ENCODE measurements at places on chromosomes 4 and X. TPM values are rescaled to one million over a fixed set of nuclear protein-coding genes. Genes with fewer than 3 reads are reported as not detected.

Gene SLC49A3
- 0.81 TPM for total RNA-seq

Gene RNF128
- not detected for total RNA-seq

DNA sequence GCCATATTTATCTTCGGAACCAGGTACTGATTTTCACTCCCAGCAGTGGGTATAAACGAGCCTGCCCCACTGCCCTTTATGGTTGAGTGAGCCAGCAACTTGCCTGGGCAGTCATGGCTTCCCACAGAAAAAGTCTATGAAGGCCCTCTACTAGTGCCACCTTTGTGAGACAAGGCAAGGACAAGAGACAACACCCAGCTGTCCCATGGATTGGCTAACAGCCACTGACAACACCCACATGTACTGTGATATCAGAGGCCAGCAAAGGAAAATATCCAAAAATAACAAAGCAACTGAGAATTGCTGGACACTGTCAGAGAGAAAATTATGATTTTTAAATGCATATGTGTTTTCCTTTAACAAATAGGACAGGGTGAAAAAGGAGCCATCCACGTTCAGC, 248.4 kb upstream of the TTC29 start:
- no peak overlapping the region for H3K27ac ChIP-seq
- DNase-seq = no peak
- H3K36me3 ChIP-seq = no peaks in the 10 kb centered on the region

- H3K27ac ChIP-seq = no peak overlapping the region
- H3K4me3 ChIP-seq = no peak overlapping the region
- no peak for DNase-seq
- H3K4me1 ChIP-seq = peaks cover 21% of the 10 kb centered on the region
Observed at GRCh38 chr4:78061939-78062570, 4.9 kb downstream of the FRAS1 start.

DNA sequence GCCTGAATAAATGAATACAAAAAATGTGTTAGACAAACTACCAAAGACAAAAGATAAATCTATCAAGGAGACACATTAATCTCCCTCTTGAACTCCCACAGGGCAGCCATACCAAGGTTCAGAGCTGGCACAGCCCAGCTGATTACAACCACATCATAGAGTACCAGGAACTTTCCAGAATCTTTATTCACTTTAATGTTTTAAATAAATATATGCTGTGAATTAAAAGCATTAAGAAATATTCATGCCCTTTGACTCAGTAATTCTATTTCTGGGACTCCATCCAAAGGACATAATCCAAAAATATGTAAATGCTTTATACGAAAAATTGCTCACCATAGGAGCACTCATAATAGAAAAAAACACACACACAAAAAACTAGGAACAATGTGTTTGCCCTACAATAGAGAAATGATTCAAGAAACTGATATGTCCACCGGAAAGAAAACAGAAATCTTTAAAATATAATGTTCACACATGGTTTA, 126.0 kb downstream of the LDB2 start:
- H3K27me3 ChIP-seq = no peaks in the 10 kb centered on the region
- H3K27ac ChIP-seq = no peak overlapping the region
- H3K4me1 ChIP-seq = no peaks in the 10 kb centered on the region

DNA sequence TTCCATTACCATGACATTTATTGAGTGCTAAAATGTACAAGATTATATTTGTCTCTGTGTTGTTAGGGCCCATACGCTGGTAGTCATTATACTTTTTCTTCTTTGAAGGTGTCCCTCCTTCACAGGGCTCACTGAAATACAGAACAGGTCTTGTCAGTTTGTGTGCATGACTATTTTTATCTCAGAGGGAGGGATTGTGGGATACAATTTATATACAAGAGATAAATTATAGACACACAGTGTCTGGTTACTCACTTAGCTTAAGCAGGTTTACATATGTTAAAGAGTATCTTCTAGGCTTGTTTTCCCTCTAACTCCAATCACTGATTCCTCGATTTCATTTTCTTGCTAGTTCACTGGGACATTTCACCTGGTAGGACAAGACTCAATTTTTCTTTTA, 143.3 kb upstream of the GUCY1A1 start:
- H3K27me3 ChIP-seq = no peaks in the 10 kb centered on the region
- no peak overlapping the region for H3K4me3 ChIP-seq
- DNase-seq = no peak

All from activated T-helper 1 cell treated with anti-CD3 and anti-CD28 coated beads, Interleukin-12 subunit alpha, Interleukin-12 subunit beta, Interleukin-2, Interleukin-4 antibody, amounts not matched to agents 30 ng/mL and 10 ng/mL and 1 ng/mL, durations not matched to agents 14 hours and 24 hours and 36 hours (primary cell).